ENCODE measurements at places on chromosomes 7 and 10.
A peak's percentile ranks its signal among the peaks of the same experiment; 100 is the strongest.

GRCh38 chr7:40219917-40220316, 85.1 kb downstream of the SUGCT start:
- DNase-seq, result peak; percentile 33

DNA sequence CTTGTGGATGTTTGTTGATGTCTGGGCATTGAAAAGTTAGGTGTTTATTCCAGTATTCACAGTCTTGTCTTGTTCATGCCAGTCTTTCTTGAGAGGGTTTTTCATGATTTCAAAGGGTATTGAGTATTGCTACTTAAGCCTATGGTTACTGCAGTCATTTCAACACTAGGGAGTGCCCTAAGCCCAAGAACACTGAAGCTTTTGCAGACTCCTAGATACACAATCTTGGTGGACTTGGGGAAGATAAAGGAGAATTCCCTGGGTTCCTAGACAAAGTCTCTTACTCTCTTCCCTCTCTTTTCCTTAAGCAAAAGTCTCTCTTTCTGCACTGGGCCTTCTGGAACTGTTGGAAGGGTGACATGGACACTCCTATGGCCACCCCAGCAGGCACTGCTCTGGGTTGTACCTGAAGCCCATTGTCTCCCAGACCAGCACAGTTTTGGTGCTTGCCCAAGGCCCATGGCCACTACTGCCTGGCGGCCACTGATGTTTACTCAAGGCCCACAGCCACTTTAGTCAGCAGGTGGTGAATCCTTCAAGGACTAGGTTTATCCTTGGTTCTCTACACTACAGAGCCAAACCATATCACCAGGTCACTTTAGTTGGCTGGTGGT, 24.9 kb downstream of the SAMD9 start:
- DNase-seq, result peak; percentile 37

DNA sequence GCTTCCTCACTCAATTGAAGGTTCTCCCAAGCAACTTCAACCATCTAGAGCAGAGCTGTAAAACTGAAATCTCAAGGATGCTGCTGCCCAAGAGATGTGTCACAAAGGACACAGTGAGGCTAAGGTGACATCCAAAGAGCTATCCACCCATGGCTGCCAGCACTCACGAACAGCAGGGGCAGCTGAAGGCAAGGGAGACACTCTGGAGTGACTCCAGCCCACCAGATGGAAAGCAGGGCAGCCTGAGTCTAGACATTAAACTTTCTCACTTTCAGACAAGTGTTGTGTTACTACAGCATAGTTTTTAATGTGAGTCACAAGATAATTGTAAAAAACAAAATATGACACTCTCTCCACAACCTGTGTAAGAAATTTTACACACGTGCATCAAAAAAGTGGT, 113.5 kb downstream of the LARP4B start:
- DNase-seq, result no peak

- DNase-seq, result no peak
Observed at GRCh38 chr7:22640269-22640668, 86.7 kb upstream of the IL6 start.

GRCh38 chr10:52895059-52895458, 122.5 kb upstream of the MBL2 start:
- no peak for DNase-seq

DNA sequence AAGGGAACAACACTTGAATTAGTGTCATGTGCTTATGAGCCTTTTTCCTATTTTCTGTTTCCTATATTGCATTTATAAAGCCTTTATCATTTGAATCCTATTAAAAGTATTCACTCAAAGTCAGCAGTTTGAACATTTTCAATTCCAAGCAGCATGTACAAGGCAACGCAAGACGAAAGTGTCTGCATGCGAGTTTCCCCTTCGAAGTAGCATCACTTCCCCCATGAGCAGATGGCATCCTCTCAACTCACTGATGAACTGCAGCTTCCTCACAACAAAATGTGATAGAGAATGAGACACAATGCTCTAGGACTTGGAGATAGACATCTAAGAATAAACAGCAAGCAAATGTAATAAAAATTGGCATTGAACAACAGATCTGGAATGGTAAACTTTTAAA, 270.7 kb downstream of the PRPF18 start:
- DNase-seq, result no peak

DNA sequence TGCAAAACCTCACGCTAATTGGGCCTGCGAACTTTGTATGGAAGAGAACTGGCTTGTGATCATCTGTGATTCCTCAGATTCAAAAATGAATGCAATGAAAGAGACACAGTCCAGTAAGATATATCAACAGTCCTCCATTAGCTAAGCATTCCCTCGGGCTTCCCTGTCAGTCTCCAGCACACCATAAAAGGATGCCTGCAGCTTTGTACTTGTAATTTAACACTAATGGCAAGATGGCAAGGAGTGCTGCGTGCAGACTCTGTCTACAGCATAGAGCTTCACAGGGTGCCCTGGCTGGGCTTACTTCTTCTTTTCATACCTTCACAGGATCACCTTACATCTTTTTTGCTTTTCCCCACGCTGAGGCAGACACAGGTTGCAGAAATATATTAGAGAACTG, 200.0 kb downstream of the GFRA1 start:
- DNase-seq, result no peak

- DNase-seq, result no peak
Observed at GRCh38 chr10:110151467-110151866, 55.9 kb upstream of the MXI1 start.

GRCh38 chr10:59362144-59362958, at the start of gene FAM13C:
Gene FAM13C (minus strand): TSS chr10:59362549. CDS start chr10:59362460, 89 bp downstream.
- no peak for DNase-seq

DNA sequence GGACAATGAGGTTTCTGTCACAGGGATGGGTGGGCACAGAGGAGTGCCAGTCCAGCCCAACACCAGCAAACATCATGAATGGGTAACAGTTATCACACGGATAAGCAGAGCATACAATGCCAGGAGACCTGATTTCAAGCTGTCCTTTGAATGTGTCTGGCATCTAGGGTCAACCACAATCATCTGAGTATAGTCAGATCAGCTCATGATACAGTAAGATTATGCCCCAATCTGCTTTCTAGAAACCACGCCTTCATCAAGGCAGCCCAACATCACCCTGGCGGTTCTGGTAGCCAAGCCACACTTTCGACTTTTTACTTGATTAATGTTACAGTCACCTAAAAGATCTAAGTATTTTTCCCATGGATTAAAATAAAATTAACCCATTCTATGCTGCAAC, 10.5 kb downstream of the FAM171A1 start:
- no peak for DNase-seq
